Activated effector memory CD4-positive, alpha-beta T cell treated with anti-CD3 and anti-CD28 coated beads, Interleukin-2, amount 50 U/mL, for 16 hours (primary cell): ENCODE measurements at places on chromosomes 1 and 21.

- no peak for DNase-seq
Measured at GRCh38 chr21:32233055-32233546, 45.7 kb downstream of the MIS18A start.

DNA sequence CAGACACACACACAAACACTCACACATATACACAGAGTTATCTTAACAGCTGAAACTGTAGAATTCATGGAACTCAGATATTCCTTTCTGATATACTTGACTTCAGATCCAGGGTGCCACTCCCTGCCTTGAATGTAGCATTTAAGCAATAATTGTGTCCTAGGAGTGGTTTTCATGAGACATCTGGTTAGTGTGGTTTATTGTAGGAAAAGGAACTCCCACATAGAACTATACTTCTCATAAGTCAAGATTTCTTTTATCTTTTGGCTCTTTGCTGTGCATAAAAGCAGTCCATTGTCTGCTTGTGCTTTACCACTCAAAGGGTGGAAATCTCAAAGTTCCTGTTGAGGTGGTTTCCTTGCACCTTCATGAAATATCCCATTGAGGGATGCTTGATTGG lies 272.6 kb upstream of the SGIP1 start:
- no peak for DNase-seq

DNA sequence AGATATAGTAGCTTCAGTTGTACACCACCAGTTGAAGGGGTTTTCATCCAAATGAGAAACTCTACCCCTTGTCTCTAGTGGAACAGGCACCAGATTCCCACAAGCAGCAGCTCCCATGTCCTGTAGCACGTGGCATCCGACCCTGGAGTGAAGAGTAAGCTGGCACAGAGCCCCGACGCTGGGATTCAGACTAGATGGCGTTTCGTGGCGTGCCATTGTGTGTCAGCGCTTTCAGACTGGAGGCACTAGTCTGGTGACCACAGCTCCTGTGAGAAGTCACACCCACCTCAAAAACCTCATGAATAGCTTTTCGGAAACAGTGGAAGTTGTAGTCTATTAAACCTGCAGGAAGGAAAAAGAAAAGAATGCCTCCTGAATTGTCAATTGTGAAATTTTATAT lies 20.2 kb downstream of the RRAGC start:
- no peak for DNase-seq

DNA sequence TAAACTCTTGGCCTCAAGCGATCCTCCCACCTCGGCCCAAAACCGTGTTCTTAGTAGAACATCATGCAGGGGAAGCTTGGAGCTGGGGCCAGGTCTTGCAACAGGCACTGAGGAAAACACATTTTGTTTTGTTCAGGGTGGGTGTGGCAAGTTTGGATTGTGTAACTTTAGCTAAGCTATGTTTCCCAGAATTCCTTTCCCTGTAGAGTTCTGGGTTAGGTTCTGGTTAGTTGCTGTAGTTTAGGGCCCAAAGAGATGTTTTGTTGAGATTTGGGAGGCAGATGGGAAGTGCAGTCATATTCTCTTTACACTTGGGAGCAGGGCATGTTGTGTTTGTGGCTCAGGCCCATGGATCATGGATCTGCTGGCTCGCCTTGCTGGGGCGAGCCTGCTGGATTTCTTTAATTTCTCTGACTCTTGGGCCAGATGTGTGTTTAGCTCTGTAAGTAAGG lies 24.0 kb downstream of the PLA2G5 start:
- DNase-seq: no peak

DNA sequence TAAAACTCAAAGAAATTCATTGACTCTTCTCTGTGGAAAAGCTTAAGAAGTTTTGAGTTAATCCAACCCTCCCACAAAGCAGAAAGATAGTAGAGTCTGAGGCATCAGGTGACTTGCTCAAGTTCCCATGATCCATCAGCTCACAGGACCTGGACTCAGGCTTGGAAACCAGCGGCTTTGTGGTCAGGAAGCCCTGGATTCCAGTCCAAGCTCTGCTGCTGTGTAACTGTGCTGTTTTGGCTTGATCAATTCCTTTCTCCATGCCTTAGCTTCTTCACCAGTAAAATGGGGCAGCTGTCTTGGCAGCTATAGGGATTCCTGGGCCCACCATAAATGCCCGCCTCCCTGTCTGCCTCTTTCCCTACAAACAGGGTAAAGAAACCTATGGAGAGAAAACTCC lies 180.2 kb downstream of the HIVEP3 start:
- DNase-seq: no peak

GRCh38 chr1:175129644-175129996 lies 62.0 kb downstream of the TNN start:
- DNase-seq: no peak

GRCh38 chr1:206800891-206801290 lies 28.6 kb upstream of the IL10 start:
- DNase-seq: no peak

- DNase-seq: no peak
Measured at GRCh38 chr1:51558375-51558924, 39.4 kb upstream of the EPS15 start.

GRCh38 chr1:109784551-109785252 lies 21.0 kb upstream of the EPS8L3 start:
- DNase-seq: peak; percentile 42

DNA sequence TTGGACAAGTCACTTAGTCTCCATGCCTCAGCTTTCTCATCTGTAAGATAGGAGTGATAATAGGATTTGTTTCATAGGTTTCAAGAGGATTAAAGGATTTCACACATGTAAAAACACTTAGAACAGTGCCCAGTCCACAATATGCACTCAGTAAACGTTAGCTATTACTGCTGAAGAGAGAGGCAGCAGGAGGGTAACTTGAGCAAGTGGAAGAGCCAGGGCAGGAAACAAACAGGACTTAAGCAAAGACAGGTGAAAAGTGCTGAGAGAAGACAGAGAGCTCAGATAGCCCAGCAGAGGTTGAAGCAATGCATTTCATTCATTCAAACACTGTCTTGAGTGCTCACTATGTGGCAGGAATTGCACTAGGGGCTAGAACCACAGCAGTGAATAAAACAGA lies 21.1 kb upstream of the H3-3A start:
- DNase-seq: no peak

GRCh38 chr1:68953311-68953710 lies 456.4 kb upstream of the DEPDC1 start:
- DNase-seq: no peak

DNA sequence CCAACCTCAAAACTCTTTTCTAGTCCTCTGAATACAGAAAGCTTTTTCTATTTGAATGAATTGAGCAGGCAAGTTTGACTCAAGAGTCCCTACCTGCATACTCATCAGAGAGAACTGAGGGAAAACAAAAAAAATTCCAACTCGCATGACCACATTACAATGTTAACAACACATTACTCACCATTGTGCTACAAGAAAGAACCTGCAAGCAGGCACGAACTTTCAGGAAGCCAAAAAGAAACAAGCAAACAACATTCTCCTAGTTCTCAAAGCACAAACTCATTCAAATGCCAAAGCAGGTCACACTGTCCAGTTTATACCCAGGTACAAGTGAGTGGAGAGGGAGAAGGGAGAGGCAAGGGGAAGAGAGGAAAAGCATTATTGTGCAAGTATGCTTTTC lies 14.6 kb downstream of the OTUD7B start:
- DNase-seq: no peak
